BE2C (cell line): ENCODE measurements at places on chromosomes 7 and 10.

DNA sequence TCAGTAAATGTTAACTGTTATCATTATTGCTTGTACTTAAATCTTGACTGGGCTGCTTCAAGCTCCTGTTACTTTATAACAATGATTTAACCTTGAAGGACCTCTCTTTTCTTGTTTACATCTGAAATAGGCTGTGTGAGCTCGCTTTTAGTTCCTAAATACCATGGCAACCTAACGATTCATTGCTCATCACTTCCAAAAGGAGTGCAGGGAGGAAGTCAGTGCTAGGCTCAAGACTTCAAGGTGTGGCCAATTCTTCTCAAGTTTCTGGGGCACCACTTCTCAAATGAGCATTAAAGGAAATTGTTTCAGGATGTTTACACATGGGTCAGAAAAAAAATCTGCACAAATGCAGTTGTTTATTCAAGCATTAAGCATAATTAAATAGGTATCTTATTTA, 284.2 kb downstream of the MTERF1 start:
- DNase-seq: no peak

- no peak for DNase-seq
These were observed 297.2 kb downstream of the C7orf25 start for GRCh38 chr7:42614636-42615035.

GRCh38 chr10:79082631-79083596, 14.1 kb downstream of the ZMIZ1 start:
- no peak for DNase-seq

DNA sequence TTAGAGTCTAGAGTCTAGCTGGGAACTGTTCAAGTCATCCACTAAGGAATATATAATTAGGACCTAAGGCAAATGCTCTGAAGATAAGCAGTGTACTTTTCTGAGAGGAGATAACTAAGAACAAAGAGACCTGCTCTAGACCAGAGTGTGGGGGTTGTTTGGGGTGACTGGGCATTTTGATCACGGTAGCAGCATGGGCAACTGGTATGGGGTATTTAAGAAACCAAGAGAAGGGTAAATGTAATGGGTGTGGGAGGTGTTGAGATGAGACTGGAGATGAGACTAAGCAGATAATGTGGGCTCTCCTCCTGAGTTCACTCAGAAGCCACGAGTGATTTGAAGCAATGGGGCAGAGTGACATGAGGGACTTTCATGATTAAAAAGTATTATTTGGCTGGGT, 1082.9 kb downstream of the GATA3 start:
- DNase-seq: no peak

DNA sequence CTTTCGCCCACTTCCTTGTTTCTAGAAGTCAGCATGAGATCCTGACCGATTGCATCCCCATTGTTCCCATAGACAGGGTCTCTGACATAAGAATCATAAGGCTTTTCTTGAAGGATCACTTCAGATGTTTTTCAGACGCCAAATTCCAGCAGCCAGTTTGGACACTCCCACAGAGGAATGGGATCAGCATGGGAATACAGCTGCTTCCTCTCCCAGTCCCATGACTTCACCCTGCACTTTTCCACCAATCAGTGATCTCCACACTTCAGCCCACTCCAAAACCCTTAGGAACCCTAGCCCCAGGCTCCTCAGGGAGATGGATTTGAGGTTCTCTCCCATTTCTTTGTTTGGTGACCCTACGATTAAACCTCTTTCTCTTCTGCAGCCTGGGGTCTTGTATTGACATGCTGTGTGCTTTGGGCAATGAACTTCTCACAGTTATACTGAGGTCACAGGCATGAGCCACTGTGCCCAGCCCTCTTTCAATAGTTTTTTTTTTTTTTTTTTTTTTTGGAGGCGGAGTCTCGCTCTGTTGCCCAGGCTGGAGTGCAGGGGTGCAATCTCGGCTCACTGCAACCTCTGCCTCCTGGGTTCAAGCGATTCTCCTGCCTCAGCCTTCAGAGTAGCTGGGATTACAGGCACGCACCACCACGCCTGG, 52.8 kb upstream of the CHST3 start:
- DNase-seq: no peak

DNA sequence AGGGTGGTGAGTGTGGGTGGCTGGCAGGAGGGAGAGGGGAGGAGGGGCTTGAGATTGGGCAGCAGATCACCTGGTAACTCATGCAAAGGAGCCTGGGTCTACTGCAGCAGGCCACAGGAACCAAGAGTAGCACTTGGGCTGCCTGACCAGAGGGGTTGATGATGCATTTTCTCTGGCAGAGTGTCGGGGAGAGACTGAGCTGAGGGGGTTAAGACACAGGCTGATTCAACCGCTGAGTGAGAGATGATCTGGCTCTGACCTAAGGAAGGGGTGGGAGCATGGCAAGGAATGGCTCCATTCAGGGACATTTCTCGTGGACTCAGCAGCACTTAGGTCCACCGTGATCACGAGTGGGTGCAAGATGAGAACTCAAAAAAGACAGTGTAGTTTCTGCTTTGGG, 115.5 kb upstream of the STK17A start:
- DNase-seq: no peak

DNA sequence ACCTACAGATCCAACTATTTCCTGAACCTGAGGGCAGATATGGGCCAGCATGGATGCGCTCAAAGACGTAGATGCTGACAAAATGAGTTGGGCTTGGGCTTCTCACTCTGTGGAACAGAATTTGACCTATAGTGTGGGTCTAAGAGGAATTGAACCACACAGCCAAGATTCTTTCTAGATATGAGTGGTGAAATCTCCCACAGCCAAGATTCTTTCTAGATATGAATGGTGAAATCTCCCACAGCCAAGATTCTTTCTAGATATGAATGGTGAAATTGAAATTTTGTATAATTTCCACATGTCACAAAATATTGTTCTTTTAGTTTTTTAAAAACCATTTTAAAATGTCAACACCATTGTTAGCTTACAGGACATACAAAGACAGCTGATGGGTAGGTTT, 215.4 kb upstream of the LRGUK start:
- no peak for DNase-seq

DNA sequence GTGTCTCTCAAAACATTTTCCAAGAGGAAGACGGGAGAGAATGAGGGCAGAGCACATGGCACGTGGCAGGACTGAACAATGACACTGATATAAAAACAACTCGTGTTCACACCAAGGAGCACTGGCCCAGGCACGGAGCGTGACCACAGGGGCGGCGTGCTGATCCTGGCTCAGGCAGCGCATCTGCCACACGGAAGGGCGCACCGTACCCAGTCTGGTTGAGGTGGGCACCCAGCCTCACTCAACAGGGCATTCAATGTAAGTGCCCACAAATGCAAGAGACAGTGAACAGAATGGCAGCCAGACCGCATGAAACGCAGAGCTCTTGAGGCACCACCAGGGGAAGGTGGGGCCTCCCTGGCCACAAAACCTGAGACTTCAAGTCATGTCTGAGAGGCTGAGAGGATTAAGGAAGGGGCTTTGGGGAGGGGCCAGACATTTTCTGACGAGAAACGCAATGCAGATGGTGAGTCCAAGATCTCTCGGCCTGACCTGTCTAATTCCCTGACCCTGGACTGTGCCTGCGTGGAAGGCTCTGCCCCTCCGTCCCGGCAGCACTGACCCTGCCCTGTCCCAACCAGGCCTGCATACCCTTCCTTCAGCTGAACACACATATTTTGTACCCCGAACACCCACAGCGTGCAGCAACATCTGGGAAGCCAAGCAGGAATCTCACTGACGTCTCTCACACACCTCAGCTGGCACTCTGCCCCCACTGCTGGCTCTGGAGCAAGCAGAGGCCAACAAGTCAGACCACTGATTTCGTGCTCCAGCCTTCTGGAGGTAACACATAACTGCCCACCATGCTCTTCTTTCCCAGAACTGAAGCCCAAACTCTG, 35.5 kb downstream of the VOPP1 start:
- DNase-seq: no peak

GRCh38 chr10:96685306-96685705, 35.0 kb downstream of the PIK3AP1 start:
- no peak for DNase-seq

- no peak for DNase-seq
These were observed 30.5 kb downstream of the TACC2 start for GRCh38 chr10:122019414-122019975.

GRCh38 chr10:18043148-18044006, 91.7 kb downstream of the SLC39A12 start:
- DNase-seq: no peak

GRCh38 chr7:129238546-129238945, 13.7 kb downstream of the AHCYL2 start:
- DNase-seq: no peak

DNA sequence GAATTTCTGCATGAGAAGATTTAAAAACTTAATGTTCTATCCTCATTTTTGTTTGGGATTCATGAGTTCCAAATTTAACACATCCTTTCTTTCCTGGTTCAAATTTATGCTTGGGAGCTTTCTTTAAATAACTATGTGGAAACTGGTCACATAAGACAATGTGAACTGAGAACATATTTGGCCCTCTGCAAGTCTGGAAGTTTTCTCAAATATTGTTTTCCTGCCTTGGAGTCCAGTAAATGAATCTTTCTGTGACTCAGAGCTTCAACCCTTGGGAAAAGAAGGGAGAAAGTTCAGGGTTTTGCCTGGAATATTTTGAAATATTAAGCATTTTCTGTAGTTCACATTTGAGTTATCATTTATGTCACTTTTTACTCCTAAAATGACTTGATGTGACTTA, 559.0 kb upstream of the NRP1 start:
- no peak for DNase-seq

- DNase-seq: no peak
These were observed 212.8 kb downstream of the PTN start for GRCh38 chr7:137130751-137131158.

- no peak for DNase-seq
These were observed 25.2 kb downstream of the YWHAG start for GRCh38 chr7:76333511-76334101.

DNA sequence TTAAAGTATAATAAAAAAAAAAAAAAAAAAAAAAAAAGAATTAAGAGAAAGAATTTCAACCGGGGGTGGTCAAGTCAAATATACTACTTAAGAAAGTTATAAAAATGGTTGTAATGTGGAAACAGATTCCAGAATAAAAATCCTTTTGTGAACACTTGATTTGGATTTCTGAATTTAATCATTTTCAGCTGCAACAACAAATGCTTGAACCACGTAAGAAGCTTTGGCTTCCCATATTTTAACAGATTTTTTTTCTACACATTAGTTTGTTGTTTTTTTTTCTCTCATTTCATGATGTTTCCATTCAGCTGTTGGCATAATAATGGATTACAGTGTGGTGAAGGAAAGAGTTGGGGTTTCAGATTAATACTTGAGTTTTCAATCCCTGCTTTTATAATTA, 137.3 kb upstream of the AGR3 start:
- DNase-seq: no peak

DNA sequence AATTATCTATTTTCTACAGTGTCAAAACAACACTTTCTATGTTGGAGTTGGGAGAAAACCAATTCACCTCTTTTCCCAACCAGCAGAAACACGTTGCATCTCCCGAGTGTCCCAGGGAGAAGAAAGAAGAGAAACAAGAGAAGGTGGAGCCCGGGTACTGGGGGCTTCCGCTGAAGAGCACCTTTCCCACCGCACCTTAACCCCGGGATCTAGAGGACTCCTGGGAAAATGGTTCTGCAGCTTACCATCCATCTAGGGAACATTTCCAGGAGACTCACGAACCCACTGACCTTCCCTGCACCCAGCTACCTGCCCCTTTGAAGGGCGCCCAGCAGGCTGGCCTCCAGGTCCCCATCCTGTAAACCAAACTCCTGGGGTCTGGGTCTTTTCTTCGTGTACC, 346.8 kb downstream of the TCERG1L start:
- DNase-seq: no peak

- DNase-seq: no peak
These were observed 427.9 kb upstream of the CELF2 start for GRCh38 chr10:10589540-10590303.

- DNase-seq: no peak
These were observed 22.4 kb downstream of the ZFAND2A start for GRCh38 chr7:1137517-1138167.

DNA sequence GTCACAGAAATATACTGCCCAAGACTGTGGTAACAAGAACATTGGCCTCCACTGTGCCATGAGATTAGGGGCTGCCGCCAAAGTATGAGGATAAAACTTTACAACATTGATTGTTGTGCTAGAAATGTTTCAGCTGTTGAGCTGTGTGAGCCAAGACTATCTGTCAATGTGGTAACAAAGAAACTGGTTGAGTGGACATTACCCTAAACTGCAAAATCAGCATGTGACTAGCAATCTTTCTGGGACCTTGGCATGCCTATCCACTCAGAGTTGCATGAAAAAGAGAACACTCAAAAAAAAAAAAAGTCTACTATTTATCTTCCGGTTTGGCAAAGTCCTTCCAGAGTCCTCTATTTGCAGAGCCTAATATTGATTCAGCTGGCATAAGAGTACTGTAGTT, 605.6 kb upstream of the CNTNAP2 start:
- no peak for DNase-seq

- DNase-seq: no peak
These were observed 122.3 kb downstream of the ADCY1 start for GRCh38 chr7:45696476-45696875.

GRCh38 chr10:71319800-71320392, 837 bp downstream of the SLC29A3 start:
- DNase-seq: no peak

DNA sequence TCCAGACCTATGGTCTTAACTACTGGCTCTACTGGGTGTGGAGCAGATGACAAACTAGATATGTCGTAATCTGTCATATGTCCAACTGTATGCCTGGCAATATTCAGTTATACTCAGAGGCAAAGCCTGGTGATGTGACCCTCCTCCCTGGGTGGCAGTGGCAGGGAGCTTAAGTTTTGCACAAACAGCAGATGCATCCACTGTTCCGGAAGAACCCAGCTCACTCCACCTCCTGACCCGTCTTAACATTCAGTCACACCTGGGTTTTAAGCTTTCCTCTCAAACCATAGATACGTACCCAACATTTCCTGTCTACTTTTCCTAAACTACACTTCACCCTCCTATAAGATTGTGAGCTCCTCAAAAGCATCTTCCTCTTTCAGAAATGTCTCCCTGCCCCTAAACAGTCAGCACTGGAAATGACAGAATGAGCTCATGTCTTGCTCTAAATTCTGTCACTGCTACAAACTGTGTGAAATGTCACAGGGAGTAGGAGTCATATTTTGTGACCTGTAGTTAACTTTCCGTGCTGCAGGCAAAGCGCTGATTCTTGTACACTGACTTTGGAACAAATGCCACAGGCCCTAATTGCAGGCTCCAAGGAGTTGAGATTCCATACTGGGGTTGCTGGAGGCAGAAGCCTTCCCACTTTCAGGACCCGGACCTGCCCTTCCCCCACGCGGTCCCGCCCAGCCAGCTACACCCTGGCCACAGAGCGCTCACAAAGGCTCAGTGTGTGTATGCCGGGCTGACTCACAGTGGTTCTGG, 23.9 kb downstream of the SCD start:
- peak; percentile 36 for DNase-seq

DNA sequence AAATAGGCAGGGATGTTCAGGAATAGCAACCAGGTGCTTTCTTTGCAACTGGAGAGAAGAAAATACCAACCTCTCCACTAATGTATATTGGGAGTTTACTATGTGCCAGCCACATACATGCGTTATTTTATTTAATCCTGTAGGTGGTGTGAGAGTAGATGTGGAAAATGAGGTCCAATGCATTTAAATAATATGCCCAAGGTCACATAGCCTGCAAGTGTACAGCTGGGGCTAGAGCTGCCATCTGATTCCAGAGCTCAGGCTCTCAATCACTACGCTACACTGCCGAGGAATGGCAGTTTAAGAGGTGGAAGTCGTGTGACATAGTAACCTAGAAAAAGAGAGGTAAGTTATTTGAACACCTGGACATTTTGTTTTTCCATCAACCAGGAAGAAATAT, 277.0 kb downstream of the EXOC4 start:
- no peak for DNase-seq
